ENCODE measurements at places on chromosomes 2 and 18.

- no peak for DNase-seq
Observed at GRCh38 chr2:46024146-46024779, 272.9 kb upstream of the EPAS1 start.

DNA sequence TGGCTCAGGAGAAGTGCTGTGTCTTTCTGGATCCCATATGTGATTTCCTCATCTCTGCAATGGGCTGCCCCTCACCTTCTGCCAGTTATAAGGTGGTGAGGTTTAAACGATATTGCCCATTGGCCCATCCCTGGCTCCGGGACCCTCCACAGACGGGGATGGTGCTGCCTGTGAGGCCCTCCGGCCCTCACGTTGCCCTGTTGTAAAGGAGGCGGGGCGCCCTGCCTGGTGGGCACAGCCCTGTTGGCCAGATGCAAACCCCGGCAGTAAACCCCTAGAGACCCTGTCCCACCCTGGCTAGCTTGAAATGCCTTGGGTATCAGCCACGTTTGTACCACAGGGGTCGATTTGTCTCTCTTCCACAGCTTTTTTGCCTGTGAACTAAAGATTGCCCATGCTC lies 7.4 kb downstream of the ARHGEF4 start:
- DNase-seq = no peak

- peak; percentile 83 for DNase-seq
Observed at GRCh38 chr2:232887171-232887850, 17.2 kb downstream of the SNORC start.

DNA sequence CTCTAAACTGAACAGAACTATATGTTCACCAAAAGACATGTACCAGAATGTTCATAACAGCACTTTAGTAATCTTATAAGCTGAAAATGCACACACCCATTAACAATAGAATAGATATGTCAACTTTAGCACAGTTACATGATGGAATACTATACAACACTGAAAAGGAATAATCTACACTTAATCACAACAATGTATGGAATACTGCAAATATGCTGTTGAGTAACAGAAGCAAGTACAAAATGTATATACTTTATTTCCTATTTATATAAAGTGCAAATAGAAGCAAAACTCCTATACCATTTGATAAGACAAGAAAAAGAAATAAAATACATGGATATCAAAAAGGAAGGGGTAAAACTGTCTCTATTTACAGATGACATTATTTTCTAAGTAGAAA lies 352.8 kb downstream of the NCKAP5 start:
- DNase-seq = no peak

DNA sequence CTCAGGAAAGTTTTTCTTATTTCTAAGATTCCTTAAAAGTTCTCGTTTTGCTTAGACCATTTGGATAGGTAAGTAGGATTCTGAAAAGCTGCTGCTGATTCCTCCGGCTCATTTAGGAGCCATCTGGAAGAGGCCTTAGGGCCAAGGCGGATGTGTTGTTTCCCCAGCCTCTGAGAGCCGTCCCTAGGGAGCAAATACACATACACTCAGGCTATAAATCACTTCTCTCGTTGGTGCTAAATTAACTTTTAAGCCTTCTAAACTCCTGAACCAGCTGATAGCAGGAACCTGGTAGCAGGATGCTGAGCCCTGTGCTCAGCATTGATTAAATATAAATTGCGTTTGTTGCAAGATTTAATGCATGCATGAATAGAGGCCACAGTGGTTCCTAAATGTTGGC lies 109.8 kb downstream of the ADCYAP1 start:
- DNase-seq = no peak

DNA sequence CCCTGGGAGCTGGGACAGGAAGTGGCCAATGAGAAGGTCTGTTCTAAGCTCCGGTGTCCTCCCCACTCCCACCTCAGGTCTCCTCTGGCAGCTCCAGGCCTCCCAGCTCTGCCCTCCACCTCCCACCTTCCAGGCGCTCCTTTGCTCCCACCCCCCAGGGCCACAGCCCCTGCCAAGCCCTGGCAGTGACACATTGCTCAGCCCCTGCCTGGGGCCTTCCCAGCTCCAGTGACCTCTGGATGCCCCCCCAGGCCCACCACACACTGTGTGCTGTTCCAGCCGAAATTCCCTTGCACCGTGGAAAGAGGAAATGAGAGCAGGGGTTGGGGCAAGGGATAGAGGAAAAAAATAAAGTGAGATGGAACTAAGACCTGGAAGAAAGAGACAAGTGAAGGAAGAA lies 289.6 kb downstream of the CYP26B1 start:
- DNase-seq = no peak

GRCh38 chr18:4878480-4878879 lies 318.6 kb downstream of the AKAIN1 start:
- no peak for DNase-seq

- no peak for DNase-seq
Observed at GRCh38 chr2:216279459-216279858, 92.8 kb downstream of the MARCHF4 start.

- no peak for DNase-seq
Observed at GRCh38 chr2:169619946-169620345, 35.8 kb downstream of the PPIG start.

Measured in H7 (cell line).